GM12878 (cell line): ENCODE measurements at places on chromosomes 7 and 10. TPM values are rescaled to one million over a fixed set of nuclear protein-coding genes. Genes with fewer than 3 reads are reported as not detected.

The SH2D4B gene
- 0.13 and 0.19 TPM in 2 replicates for total RNA-seq

The LIPN gene
- not detected in 2 replicates for total RNA-seq

The EIF5AL1 gene
- 0.08 and 0.26 TPM in 2 replicates for total RNA-seq

The AMZ1 gene
- total RNA-seq: 1.2 and 1.4 TPM in 2 replicates

The ZNF503 gene
- total RNA-seq: 0.85 and 1.1 TPM in 2 replicates

The SEMA3C gene
- total RNA-seq: 0.19 and 0.41 TPM in 2 replicates

The NRG3 gene
- 0.41 and 0.45 TPM in 2 replicates for total RNA-seq

The PIK3CG gene
- total RNA-seq: 7.1 and 8.0 TPM in 2 replicates

The MOGAT3 gene
- total RNA-seq: not detected in 2 replicates

The ANKRD30A gene
- 0.58 and 0.72 TPM in 2 replicates for total RNA-seq

The NRCAM gene
- total RNA-seq: 1.4 and 1.7 TPM in 2 replicates

The FBXW4 gene
- 38.7 and 41.9 TPM in 2 replicates for total RNA-seq

DNA sequence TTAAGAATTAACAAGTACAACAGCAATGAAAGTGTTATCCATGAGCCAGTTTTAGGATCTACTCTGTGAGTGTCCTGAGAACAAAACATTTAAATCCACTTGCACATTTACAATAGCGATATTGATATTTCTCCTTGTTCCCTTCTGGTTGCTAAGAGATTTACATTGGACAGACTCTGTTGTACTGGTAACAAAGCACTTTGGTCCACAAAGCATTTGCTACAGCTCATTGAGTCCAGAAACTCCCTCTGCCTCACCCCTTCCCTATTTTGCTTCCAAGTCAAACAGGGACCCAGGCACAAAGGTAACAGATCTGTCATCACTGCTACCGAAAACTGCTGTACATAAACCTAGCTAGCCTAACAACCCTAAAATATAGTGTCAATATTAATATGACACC lies 2.1 kb downstream of the ANK3 start:
- no peak for DNase-seq

- peak; percentile 16 for DNase-seq
Observed at GRCh38 chr10:124619802-124620490, 124.2 kb downstream of the FAM53B start.

GRCh38 chr10:93445097-93445960 lies 36.8 kb downstream of the MYOF start:
- no peak for DNase-seq

GRCh38 chr10:11697718-11698527 lies 44.3 kb upstream of the ECHDC3 start:
- DNase-seq: peak; percentile 76

DNA sequence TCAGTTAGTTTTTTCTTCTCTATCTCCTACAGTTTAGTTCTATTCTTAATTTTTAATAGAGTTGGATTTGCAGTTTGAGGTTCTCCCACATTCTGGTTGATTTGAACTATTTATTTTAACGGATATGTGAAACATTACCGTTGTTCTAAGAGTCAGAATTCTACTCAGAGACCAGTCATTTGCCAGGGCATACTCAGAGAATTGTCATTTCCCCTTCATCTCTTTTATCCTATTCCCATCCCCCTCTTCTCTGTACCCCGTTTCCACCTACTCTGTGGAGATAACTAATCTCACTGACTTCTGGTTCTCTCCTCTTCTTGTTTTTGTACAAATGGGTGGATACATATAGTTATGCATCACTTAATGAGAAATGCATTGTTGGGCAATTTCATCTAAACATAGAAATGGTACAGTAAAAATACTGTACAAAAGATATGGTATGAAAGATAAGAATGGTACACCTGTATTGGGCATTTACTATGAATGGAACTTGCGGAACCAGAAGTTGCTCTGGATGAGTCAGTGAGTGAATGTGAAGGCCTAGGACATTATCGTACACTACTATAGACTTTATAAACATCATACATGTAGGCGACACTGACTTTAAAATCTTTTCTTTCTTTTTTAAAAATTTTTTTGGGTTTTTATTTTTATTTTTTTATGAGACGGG lies 53.1 kb downstream of the INPP5F start:
- no peak for DNase-seq

- no peak for DNase-seq
Observed at GRCh38 chr10:119737039-119737663, 11.3 kb downstream of the INPP5F start.

DNA sequence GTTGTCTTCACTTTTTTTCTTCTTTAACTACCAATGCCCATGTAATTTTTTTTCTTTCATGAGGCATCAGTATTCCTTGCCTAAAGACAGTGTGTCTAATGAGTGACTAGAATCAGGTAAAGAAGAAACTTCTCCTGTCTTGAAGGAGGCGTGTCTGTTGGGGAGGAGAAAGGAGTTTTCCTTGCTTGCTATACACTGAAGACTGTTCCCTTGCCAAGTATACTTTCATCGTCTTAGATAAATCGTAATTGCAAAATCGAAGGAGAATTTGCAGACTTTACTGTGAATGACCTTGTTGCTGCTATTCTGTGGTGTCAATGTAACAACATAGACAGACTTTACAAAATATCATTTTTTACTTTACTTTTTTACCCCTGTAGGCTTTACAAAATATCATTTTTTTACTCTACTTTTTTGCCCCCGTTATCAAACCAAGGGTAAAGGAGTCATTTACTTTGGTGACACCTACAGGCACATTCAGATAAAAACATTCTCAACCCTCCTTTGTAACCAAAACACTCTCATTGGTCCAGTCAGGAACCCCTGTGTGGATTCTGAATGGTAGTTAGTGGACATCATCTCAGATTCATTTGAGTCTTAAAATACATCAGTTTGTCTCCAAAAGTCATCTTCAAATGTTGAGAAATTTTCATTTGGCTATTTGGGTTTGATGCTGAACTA lies 232.4 kb downstream of the AHR start:
- DNase-seq: peak; percentile 19

GRCh38 chr7:44709011-44709915 lies 39.4 kb upstream of the ZMIZ2 start:
- DNase-seq: no peak

DNA sequence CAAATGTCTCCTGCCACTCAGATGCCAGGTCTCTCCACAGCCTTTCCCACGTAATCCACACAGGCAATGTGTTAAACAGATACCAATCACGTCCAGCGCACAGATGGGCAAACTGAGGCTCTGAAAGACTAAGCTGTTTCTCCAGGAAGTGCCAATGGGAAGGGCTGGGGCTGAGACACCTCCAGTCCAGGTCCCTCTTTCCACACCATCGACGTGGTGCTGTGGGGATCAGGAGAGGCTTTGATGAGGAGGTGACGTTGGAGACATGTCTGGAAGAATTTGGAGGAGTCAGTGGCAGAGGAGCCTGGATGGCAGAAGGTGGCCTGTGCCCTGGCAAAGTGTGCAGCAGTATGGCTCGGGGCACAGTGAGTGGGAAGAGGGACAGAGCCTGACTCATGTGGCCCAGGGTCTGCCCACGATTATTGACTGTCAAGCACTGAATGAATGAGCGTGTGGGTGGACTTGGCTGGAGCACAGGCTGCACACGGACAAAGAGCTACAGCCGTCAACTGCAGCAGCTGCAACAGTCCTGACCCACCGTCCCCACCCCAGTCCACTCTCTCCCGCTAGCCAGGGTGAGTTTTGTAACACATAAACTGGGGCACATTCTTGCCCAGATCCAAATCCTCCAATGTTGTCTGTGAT lies 40.8 kb upstream of the HSPA12A start:
- DNase-seq: no peak

- DNase-seq: no peak
Observed at GRCh38 chr7:123821320-123821719, 23.6 kb upstream of the HYAL4 start.

DNA sequence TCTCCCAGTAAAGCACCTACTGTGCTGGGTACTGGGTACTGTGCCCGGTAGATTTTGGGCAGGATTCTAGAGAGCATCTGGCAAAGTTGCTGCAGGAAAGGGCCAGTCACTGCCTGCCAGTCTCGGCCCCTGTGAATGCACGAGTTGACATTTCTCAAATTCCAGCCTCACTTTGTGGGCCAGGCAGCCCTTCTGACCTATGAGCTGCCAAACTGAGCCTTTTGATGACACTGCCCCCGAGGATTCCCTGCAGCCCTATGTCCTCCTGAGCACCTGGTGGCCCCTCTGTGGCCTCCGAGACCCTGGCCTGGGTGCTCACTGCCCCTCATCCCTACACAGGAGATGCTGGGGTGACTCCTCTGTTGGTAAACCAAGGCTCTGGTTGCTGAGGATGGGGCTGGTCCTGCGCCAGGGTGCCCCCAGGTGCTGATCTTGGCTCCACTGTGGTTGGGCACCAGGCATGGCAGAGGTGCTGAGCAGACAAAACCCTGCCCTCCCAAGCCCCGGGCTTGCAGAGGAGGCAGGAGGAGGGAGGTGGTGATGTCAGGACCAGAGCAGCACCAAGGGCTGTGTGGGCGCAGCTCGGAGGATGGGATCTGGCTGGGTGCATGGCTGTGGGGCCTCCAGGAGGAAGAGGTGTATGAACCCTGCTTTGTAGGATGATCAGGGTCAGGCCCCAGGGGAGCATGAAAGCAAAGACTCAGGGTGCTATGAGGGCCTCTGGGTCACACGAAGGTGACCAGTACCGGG lies 16.2 kb downstream of the LHPP start:
- no peak for DNase-seq

DNA sequence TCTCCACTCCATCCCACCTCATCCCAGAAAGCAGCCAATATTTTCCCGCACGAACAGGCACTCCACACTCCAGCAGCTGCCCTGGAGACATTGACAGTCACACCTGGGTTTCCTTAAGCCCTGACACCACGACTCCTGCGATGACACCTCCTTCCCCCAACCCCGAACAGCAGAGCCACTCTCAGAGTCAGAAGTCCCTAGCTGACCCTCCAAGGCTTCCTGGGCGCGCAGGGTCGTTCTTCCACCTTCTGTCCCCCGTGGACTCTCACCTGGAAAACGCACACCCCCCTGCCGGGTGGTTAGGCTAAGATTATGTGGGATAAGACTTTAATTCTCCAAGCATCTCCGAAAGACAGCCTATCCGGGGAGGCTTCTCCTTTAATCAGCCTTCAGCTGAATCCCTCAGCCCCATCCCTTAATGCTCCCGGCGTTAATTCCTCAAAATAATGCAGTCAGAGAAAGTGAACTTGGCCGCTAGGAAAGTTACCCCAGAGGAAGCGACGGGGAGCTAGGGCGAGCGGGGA lies 1.1 kb downstream of the DENND11 start:
- no peak for DNase-seq

DNA sequence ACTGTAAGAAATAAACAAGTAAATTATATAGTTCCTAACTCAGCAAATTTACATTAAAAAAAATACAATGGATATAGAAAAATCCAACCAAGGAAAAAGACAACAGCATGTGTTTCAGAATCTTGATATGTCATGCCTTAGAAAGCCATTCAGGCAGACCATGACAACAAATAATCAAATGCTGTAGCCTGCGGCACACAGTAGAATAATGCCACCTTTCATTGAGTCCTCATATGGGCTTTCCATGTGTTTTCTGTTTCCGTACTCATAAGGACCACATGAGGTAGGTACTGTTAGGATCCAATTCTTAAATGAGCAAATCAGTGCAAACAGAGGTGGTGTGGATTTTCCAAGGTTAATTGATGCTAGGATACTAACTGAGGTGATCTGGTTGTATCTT lies 138.6 kb downstream of the CUBN start:
- no peak for DNase-seq

DNA sequence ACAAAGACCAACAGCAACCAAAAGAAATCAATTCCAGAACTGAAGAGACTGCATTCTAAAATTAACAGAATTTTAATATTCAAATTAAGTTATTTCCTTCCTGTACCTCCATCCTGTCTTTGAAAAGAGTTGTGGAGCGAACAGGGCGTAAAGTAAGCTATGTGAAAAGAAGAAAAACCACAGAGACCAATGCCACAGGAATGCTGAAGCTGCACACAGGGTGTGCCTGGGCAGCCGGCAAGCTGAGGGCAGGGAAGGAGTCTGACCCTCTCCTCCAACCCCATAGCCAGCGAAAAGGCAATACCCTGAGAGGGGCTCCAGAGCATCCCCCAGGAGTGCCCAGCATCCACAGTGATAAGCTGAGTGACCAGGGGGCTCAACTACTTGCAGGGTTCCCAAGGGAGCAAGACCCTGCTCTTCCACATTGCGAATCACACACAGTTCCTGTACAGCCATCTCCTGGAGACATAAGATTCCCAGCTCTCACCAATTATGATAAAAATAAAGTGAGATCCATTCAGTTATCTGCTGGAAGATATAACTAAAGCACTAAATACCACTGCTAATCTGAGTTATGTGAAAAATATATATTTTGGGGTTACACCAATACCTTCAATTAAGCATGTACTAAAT lies 93.8 kb downstream of the PARD3 start:
- no peak for DNase-seq

DNA sequence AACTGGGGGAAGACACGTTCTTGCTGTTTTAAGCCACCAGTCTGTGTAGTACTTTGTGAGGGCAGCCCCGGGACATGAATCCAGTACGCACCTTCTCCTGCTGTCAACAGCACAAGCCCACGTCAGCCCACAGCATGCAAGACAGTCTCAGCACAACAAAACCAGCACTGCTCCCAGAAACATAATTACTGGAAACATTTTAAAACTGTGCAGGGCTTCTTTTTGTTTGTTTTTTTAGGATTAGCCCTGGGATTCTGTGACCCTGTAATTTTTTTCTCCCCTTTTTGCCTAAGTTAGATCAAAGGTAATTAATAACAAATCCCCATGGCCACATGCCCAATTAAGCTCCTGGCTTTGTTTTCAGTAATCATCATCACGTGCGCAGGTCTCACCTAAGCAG lies 87.5 kb downstream of the VOPP1 start:
- DNase-seq: no peak

DNA sequence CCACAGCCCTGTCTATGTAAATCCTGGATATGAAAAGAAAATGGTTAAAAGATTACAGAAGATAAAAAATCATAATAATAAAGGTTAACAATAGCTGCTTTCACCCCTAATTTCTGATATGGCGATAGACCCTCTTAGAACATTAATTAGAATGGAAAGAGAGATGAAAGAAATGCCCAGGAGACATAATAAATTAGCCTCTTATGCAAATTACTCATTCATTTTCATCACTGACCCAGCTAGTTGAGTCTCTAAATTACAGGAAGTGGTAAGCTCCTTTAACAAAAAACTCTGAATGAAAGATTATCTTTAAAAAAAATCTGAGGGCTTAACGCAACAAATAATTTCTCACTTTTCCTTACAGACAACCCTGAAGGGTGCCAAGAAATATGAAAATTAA lies 12.4 kb downstream of the GFRA1 start:
- no peak for DNase-seq

GRCh38 chr7:138663725-138664710 lies 37.1 kb downstream of the SVOPL start:
- DNase-seq: no peak

DNA sequence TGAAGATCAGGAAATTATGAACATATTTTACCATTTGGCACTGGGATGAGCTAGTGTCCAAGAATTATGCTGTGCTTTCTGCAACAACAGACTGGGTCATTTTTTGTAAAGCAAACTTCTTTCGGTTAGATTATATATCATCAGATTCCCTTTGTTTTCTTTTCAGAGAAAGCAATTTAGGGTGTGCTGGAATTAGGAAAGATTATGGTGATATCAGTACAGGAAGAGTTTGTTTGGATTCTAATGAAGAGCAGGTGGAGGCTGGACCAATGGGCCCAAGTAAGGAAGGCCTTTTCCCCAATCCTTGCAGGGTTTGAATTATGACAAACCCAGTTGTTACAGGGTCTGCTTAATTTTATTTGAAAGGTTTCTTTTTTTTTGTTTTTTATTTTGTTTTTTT lies 1092.8 kb downstream of the KCNMA1 start:
- no peak for DNase-seq
